ENCODE measurements at places on chromosomes 2 and 18. TPM values are rescaled to one million over a fixed set of nuclear protein-coding genes. Genes with fewer than 3 reads are reported as not detected.

The PRSS56 gene
- total RNA-seq: not detected

The IL36B gene
- not detected for total RNA-seq

The FHOD3 gene
- 38.3 TPM for total RNA-seq

The C2orf78 gene
- not detected for total RNA-seq

The PTH2R gene
- 0.11 TPM for total RNA-seq

The C18orf32 gene
- total RNA-seq: 29.8 TPM

The TMEM169 gene
- total RNA-seq: 0.22 TPM

The ZNF519 gene
- 8.5 TPM for total RNA-seq

The RSAD2 gene
- 1.0 TPM for total RNA-seq

The IGFBP2 gene
- total RNA-seq: 13.5 TPM

The OR6B2 gene
- not detected for total RNA-seq

The CYRIA gene
- total RNA-seq: 25.9 TPM

The CYTIP gene
- 0.76 TPM for total RNA-seq

The SERPINB10 gene
- total RNA-seq: not detected

The ACVR1C gene
- total RNA-seq: 0.13 TPM

The KLHL29 gene
- 13.1 TPM for total RNA-seq

The FAM110C gene
- not detected for total RNA-seq

The INHBB gene
- total RNA-seq: 5.2 TPM

The UGT1A3 gene
- not detected for total RNA-seq

The EHD3 gene
- 10.6 TPM for total RNA-seq

The PNKD gene
- 18.7 TPM for total RNA-seq

The TMEM182 gene
- 5.2 TPM for total RNA-seq

The PARD6G gene
- 1.6 TPM for total RNA-seq

The TMEM37 gene
- 0.76 TPM for total RNA-seq

The STAT4 gene
- 21.4 TPM for total RNA-seq

The GKN2 gene
- total RNA-seq: not detected

The SPP2 gene
- total RNA-seq: not detected

The TIA1 gene
- total RNA-seq: 90.9 TPM

The DHX57 gene
- total RNA-seq: 23.7 TPM

The ZNF385B gene
- 13.5 TPM for total RNA-seq

The FANCL gene
- total RNA-seq: 25.0 TPM

Measured in articular chondrocyte of knee joint (primary cell).